ENCODE measurements at places on chromosomes 1 and 21.
A peak's percentile ranks its signal among the peaks of the same experiment; 100 is the strongest.

- peak; percentile 0 for DNase-seq
Observed at GRCh38 chr1:173823781-173824314, 625 bp upstream of the DARS2 start.

DNA sequence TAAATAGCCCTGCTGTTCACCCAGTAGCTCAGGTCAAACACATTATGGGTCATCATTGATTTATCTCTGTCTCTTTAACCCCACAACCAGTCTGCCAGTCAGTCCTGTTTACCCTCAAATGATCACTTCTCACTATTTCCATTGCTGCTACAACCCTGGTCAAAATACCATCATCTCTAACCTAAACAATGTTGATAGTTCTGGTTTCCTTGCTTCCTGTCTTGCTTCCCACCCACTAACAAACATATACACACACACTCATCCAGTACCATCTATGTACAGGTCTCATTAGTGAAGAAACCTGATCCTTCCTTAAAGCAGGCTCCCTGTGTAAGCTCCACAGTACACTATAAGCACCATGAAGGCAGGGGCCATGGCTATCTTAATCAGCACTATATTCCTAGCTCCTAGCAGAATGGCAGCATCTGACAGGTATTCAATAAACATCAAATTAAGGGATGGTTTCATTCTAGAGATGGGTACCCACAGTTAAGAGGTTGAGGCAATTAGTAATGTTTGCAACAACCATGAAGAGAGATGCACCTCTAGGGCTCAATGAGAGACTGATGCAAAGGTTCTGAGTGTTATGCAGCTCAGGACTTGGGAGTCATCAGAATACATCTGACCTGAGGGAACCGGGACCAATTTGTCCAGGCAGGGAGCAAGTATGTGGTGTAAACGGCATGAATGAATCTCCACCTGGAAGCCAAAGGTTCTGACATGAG, 10.0 kb upstream of the TGFBR3 start:
- DNase-seq: no peak

DNA sequence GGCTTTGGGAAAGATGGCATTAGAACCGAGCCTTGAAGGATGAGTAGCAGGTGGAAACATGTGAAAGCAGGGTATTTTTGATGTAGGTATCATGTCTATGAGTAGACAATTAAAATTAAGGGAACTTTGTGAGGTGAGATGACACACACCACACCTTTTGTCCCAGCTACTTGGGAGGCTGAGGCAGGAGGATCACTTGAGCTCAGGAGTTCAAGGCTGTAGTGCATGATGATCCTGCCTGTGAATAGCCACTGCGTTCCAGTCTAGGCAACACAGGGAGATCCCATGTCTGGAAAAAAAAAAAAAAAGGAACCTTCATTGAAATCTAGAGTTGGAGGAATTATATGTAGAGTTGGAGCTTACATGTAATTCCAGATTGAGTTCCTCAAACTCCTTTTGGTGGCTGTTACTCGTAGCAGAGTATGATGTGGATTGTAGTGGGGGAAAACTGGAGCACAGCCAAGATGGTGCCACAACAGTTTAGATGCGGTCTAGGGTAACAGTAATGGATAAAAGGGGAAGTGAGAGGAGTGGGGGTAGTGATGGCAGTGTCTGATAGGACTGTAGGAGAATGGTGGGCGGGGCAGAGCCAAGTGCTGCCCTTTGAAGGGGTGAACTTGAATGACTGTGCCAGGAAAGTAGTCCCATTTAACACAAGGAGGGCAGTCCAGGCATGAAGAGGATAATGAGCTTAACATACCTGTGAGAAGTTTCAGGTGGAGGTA, 17.4 kb downstream of the AK4 start:
- DNase-seq: no peak

DNA sequence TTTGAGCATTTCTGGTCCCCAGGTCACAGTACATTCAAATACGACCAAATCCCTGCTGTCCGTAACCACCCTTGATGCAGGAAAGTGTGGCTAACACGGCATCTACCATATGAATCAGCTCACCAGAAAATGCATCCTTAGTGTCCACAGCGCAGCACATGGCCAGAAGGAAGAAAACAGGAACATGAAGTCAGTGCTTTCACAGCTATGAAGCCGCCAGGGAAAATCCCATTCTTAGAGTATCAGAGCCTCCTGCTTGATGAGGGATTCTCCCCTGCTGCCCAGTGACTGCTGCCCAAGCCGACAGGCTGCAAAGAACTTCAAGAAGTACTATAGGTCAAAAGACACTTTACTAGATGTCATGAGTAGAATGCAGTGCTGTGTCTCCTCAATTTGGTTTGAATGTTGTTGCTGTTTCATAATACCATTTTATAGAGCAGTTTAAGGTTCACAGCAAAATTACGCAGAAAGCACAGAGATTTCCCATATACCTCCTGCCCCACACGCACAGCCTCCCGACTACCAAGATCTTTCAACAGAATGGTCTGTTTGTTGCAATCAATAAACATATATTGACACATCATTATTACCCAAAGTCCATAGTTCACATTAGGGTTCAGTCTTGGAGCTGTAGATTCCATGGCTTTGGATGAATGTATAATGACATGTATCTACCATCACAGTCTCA, 14.5 kb downstream of the TIAM1 start:
- DNase-seq: no peak

DNA sequence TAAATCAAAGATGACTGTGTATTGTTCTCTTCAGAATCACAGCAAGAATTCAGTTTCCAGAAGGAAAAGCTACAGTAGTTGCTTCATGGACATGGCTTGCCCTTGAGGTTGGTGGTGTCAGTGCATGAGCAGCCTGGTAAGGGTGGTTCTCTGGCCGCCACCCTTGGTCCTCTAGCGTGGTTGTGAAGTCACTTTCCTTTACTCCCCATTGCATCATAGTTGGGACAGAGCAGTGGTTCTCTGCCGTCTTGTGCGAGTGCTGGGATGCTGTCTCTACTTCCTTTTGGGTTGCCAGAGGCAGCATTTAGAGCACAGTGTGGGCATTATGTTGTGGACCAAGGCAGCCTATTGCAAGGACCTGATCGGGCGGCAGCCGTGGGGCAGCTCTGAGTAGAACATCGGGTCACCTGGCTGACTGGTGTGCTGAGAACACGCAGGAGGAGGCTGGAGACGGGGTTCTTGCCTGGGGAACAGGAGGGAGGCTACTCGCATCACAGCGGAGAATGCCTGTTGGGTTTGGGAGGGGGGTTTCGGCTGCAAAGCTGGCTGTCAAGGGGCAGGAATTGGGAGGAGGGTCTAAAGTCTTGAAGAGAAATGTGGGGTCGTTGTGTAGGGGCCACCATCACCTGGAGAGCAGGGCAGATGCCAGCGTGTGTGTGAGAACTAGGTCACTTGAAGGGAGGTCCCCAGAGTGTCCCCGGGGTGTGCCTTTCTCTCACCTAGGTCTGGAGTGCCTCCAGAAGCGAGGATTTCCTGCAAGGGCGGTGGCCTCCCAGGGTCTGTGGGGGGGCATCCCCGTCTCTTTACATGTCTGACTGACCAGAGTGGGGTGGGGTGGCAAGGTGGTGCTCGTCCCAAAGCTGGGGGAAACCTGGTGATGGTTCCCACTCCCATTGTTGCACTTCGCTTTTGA, 6.3 kb downstream of the ARF1 start:
- no peak for DNase-seq

GRCh38 chr1:93613898-93614297, 67.7 kb downstream of the BCAR3 start:
- no peak for DNase-seq

DNA sequence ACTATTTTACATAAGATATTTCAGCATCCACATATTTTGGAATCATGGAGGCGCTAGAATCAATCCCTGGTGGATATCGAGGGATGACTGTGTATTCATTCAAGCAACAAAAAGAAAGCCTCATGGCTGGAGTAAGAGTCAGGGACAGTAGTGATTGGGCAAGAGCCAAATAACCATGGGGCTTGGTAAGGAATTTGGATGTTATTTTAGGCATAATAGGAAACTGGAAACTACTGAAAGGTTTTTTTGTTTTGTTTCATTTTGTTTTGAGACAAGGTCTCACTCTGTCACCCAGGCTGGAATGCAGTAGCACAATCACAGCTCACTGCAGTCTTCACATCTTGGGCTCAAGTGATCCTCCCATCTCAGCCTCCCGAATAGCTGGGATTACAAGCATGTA, 33.8 kb upstream of the EYA3 start:
- no peak for DNase-seq

GRCh38 chr1:197914510-197914909, 2.7 kb upstream of the LHX9 start:
- no peak for DNase-seq

DNA sequence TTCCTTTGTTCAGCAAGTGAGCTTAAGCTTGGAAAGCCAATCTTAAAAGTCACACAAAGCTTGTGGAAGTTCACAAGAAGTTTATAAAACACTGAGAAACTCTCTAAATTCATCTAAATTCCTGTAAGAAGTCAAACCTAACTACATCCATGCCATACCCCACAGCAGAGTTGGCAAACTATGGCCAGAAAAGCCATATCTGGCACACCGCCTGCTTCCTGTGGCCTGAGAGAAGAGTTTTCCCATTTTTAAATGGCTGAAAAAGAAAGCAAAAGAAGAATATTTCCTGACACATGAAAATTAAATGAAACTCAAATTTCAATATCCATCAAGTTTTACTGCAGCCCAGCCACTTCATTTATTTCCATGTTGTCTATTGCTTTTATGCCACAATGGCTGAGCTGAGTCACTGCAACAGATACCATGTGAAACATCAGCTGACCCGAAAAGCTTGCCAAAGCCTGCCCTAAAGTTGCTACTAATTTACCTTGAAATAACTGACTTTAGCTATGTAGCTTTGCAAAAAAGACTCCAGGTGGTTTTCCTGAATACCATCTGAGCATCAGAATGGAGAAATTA, 237.1 kb downstream of the SLC45A1 start:
- no peak for DNase-seq

DNA sequence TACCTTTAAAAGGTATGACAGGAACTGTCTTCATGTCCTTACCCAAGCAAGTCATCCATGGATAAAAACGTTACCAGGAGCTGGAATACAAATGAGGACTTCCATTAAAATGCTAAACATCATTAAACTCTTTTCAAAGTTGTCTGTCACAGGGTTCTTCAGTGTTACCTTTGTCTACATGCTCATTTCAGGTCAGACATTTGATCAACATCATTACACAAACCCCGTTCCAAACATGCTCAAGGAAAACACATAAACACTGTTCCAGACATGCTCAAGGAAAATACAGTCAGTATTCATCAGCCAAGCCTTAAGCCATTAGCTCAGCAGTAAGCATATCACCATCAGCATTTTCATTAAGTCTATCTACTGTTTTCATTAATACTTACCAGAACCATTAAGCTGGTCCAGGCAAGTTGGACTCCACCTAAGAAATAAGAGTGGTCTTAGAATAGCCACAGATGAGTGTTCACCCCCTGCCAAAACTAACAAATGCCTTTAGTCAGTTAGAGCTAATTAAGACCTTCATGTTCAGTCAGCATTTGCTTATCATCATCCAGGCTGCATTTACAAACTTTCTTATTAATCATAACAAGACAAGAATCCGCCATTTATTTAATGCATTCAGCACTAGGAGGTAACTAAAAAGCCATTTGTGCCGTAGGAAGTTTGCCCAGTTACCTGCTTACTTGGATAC, 2.2 kb downstream of the GAS5 start:
- no peak for DNase-seq

DNA sequence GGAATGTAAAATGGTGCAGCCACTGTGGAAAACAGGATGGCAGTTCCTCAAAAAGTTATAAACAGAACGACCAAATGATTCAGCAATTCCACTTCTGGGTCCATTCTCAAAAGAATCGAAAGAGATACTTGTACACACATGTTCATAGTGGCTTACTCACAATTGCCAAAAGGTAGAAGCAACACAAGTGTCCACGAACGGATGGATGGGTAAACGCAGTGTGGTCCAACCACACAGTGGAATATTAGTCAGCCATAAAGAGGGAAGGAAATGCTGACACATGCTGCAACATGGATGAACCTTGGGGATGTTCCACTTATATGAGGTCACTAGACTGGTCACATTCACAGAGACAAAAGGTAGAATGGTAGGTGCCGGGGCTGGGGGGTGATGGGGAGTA, 5.3 kb downstream of the KRTAP10-1 start:
- no peak for DNase-seq

GRCh38 chr1:30087465-30087864, 635.9 kb downstream of the MATN1 start:
- DNase-seq: no peak

- peak; percentile 32 for DNase-seq
Observed at GRCh38 chr1:117612517-117613248, 6.8 kb downstream of the TENT5C start.

DNA sequence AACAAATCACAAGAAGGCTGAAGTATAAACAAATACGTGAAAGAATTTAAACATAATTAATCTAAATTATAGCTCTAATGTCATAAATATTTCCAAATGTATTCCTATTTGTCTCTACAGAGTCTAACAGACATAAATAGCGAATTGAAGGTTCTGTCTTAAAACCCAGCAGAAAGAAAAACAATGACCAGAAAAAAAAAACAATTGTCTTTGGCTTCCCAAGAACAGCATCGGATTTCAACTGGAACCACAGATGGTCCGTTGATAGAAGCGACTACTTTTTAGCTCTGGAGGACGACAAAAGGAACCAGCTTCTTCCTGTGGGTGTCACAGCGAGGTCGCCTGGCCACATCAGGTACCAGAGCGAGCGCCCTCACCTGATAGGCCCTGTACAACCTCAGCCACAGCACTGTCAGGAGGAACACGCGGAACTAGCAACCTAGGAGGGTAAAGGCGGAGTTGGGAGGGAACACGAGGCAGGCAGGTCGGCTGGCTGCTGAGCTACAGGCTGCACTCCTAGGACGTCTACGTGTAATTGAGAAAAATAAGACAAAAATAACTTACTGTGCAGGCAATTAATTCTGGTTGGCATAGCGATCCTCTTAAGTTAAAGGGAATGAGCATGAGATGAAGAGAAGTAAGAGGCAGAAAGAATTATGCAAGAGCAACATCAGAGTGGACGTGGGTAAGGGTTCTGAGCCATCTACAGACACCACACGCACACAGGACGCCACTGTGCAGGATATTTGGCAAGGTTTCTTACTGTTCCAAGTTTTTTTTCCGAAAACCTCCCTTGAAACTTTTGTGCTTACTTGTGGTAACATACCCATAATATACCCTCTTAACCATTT, 16.7 kb upstream of the PRDM15 start:
- no peak for DNase-seq

- DNase-seq: peak; percentile 4
Observed at GRCh38 chr1:231091831-231092301, 51.8 kb upstream of the FAM89A start.

DNA sequence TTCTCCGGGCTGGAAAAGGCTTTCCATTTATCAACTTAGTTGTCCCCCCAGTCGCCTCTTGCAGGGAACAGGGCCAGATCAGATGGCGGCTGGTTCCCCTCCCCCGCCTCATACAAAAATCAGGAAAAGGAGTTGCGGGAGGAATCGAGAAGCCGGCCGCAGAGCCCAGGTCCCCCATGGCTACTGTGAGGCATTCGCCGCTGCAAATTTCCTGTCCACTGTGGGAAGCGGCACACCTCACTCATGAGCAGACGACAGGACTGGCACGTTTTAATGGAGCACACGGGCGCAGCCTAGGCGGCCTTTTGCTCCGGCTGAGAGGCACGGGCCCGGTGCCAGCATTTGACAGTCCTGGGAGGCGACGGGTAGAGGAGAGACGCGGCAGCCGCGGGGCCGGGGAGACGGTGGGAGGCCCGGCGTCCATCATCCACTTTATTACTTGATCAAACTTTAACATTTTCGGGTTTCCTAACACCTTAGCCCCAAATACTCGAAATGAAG, 1.1 kb downstream of the GNG4 start:
- no peak for DNase-seq

Data from fibroblast of skin of left quadriceps (primary cell).